ENCODE measurements at places on chromosomes 11 and 22.

DNA sequence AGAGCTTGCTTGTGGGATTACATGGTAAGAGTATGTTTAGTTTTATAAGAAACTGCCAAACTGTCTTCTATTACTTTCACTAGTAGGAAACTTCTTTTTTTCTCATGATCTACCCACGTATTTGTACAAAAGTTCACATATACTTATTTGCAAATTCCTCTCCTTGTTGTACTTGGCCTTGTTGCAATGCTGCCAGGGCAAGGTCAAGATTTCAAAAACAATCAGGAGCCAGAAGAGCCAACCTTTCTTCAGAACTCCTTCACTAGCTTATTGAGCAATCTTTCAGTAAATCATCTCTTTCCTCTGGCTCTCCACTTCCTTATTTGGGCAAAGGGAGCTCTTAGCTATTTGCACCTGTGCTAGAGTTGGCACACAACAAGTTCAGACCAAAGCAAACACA is 9.7 kb downstream of the SRSF8 start:
- peak; percentile 26 for DNase-seq

DNA sequence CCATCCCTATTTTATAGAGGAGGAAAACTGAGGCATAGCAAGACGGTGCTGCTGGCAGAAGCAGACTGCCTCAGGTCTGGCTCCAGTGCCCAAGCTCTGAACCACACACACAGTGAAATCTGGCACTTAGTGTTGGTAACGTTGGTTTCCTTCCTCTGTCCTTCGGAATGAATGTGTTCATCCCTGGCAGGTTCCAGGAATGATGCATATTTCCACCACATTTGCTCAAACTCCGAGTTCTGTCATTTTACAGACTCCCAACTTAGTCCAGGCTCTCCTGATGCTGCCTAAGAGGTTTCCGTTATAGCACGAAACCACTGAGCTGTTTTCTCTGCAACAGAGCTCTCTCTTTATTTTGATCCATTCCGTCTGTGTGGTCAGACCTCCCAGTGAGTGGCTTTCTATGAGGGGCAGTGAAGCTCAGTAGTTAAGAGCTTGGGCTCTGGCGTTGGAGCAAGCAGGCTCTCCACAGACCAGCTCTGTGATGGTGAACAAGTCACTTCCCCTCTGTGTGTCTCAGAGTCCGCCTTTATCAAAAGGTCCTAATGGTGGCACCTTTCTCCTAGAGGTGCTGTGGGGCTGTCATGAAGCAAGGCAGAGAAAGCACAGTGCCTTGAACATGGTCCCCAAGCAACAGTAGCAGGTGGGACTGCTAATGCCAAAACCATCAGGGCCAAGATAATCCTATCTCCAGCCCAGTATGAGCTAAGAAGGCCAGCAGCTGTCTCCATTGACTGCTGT is 200.3 kb downstream of the MYO18B start:
- no peak for DNase-seq

- peak; percentile 85 for DNase-seq
These were observed 1.3 kb upstream of the ESAM start for GRCh38 chr11:124763156-124763947.

DNA sequence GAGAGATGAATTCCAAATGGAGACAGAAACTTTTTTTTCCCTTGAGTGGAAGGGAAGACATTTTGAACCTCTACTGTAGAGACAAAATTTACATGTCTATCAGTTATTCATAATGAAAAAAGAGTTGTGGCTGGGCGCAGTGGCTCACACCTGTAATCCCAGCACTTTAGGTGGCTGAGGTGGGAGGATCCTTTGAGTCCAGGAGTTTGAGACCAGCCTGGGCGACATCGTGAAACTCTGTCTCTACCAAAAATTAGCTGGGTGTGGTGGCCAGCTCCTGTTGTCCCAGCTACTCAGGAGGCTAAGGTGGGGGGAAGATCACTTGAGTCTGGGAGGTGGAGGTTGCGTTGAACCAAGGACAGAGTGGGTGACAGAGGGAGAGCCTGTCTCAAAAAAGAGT is 4.1 kb downstream of the EED start:
- DNase-seq = no peak

GRCh38 chr22:36736701-36737320 is 33.3 kb upstream of the CACNG2 start:
- DNase-seq = peak; percentile 71

DNA sequence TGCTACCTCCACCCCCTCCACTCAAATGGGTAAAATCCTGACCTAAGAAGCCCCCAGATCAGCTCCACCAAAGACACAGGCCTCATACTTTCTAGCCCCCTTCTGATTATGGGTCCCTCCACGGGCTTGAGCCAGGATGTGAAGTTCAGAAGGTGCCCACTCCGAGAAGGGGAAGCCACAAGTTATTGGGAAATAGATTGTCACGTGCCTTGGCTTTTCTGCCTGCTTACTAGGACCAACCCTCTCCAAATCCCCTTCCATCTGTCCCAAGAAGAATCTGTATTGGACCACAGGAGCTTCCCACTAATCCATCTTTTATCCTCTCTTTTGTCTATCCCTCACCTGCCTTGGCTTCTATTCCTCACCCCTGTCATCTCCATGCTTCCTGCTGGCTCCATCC is 3.0 kb upstream of the NRGN start:
- peak; percentile 65 for DNase-seq

DNA sequence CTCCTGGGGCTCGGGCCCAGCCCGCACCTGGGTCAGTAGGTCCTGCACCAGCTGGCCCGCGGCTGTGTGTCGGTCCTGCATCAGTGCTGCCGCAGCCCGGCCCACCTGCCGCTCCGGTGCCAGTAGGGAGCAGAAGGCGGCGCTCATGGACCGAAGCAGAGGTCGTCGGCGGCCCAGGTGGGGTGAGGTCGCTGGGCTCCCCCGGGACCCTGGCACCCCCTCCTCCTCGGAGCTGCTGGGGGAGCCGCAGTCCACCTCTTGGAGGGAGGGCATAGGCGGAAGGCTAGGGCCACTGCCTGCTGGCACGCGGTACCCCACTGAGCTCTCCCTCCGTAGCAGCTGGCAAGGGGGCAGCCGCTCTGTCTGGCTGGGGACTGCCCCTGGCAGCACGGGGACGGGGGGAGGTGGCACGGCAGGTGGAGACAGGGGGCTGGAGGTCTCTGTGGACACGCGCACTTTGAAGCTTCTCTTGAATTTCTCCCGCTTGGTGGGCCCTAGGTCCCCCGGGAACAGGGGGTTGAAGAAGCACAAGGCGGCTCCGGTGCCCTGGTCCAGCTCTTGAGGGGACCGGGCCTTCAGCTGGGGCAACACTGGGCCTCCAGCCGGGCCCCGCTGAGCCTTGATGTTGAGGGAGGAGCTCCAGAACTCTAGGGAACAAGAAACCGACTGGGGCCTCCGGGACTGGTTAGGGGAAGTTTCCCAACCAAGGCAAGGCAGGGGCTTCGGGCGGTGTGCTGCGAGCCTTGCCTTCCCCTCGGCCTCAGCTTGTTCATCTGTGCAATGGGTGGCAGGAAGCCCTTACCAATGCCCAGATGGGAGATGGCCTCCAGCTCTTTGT is 1.4 kb downstream of the RIN1 start:
- DNase-seq = peak; percentile 58

- DNase-seq = peak; percentile 66
These were observed 32.2 kb downstream of the ART5 start for GRCh38 chr11:3609416-3610265.

DNA sequence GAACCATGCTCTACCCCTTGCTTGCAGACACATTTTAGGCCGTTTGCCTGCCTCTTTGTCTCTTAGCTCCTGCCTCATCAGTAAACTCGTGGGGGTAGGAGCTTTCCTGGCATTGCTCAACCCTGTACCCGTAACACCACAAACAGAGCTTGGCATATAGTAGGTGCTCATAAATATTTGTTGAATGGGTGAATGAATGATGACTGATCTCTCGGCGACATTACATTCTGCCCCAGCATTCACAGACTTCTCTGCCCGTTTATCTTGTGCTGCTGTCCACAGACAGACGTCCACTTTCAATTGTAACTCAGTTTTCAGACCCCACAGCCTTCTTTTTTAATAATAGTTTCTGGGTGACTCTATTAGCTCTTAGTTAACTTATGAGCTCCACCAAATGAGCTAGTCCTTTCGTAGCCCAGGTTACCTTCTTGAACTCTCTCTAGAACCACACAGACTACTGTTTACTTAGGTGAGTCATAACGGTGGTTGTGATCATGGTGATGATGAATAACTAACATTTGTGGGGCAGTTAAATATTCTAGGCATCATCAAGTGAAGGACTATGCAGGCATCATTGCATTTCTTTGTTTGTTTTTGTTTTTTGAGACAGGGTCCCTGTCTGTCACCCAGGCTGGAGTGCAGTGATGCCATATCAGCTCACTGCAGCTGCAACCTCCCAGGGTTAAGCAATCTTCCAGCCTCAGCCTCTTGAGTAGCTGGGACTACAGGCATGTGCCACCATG is 188.4 kb downstream of the ADAMTS15 start:
- no peak for DNase-seq

GRCh38 chr22:19970479-19971275 is 29.1 kb upstream of the TXNRD2 start:
- peak; percentile 83 for DNase-seq

DNA sequence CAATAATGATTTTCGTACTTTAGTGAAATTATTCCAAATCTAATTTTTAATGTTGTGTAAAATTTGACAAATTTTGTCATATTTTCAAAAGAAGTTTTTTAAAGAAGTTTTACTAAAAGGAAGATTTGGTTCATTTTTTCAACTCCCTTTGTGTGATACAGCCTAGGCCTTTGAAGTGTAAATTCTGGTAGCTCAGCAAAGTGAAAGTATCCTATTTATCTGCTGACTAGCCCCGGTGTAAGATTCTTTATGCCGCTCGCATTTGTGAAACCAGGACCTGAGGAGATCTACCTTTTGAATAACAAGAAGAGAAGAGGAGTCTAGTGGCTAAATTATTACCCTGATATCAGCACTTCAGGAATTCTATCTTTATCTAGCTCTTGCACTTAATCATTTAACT is 177.4 kb downstream of the JRKL start:
- no peak for DNase-seq
